ENCODE measurements at places on chromosomes 6 and 20.

DNA sequence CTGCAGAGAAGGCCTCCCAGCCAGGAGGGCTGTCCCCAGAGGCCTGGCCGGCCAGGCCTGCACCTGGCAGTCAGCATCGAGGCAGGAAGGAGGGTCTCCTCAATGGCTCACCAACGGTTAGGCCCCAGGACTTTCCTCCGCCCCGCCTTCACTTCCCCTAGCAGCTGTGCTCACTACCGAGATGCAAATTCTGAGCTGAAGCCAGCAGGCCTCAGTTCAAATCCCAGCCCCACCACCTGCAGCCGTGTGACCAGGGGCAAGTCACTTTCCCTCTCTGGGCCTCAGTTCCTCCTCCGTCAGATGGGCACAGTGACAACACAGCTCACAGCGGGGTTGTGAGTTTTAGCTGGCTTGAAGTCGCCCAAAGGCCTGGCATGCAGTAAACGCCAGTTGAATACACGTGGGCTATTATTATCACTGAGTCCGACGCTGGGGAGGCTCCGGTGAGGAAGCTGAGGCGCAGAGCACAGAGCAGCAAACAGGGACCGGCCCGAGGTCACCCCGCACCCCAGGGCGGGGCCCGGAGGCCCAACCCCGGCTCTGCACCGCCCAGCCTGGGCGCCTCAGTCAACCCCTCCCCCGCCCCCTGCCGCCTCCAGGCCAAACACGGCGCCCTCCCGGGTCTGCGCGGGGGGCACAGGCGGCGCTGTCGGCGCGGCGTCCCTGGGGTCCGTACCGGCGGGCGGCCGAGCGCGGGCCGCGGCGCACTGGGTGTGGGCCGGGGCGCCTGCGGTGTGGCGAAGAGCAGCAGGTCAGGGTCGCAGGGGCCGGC, 671 bp downstream of the E2F1 start:
- DNase-seq = no peak

DNA sequence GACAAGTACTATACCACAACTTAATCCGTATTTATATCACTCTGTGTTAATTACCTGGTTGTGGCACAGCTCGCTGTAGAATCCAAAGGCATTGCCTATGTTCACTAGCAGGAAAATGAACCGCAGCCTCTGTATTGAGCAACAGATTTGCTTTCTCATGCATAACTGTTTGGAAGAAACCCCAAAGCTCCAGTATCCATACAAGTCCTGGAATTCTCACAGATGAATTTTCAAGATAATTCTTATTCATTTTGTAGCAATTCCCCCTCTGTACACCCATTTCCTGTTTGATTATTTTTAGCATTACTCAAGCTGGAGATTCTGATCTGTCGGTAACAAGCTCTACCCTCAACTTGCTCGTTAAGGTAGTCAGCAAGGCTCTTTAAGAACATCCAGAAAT, 63.5 kb downstream of the STMND1 start:
- no peak for DNase-seq

DNA sequence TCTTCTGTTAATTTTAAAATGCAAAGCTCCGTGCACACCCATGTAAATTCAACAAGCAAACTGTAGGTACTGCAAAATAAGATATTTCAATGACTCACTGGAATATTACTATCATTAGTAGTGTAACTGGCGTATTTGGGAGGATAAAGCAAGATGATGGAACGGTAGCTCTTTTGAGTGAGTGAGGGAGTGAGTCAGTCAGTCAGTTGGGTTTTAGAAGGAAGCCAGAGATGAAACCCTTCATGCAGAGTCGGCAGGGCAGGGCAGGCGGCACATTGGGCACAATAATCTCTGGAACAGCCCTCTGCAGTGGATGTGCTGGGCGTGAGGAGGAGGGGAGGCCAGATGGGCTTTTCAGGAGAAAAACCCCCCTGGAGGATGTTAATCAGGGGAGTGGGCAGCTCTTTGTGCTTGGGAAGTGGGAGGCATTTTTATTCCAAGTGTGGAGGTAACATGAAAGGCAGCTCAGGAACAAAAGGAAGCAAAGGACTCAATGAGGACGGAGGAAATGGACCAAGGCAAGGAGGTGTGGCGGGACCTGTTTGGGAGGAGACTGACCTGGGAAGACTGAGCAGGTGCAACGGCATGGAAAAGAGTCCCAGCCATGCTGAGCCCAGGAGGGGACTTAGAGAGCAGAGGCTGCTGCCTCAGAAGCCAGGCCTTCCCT, 171.2 kb downstream of the ZDHHC14 start:
- no peak for DNase-seq

- DNase-seq = no peak
Measured at GRCh38 chr6:169251371-169251802, 2.3 kb downstream of the THBS2 start.
